ENCODE measurements at places on chromosomes 5 and 9.
A peak's percentile ranks its signal among the peaks of the same experiment; 100 is the strongest.

GRCh38 chr9:76655971-76656370, 108.3 kb upstream of the PCA3 start:
- no peak for DNase-seq

GRCh38 chr9:108049671-108050494, 560.3 kb upstream of the KLF4 start:
- DNase-seq: no peak

GRCh38 chr5:90696153-90696552, 137.6 kb downstream of the ADGRV1 start:
- no peak for DNase-seq

- DNase-seq: no peak
Observed at GRCh38 chr5:92795633-92796032, 785.4 kb downstream of the NR2F1-AS1 start.

DNA sequence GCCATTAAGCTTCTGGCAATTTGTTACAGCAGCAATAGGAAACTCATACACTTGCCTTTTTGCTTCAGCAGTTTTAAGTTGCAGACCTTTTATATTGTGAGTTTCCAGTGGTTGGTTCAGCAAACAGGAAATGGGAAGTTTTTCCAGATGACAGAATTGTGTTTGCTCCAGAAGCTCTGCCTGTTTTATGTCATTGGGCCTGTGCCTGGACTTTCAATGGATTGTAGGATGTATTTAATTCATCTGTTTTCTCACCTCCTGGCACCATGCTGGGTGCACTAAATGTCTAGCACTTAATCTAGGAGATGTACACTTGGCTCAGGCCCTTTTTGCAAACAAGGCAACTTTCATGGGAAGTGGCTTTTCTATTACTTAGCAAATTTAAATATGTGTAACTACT, 100.4 kb upstream of the CLINT1 start:
- DNase-seq: no peak

GRCh38 chr5:151775025-151775606, 3.4 kb downstream of the G3BP1 start:
- no peak for DNase-seq

DNA sequence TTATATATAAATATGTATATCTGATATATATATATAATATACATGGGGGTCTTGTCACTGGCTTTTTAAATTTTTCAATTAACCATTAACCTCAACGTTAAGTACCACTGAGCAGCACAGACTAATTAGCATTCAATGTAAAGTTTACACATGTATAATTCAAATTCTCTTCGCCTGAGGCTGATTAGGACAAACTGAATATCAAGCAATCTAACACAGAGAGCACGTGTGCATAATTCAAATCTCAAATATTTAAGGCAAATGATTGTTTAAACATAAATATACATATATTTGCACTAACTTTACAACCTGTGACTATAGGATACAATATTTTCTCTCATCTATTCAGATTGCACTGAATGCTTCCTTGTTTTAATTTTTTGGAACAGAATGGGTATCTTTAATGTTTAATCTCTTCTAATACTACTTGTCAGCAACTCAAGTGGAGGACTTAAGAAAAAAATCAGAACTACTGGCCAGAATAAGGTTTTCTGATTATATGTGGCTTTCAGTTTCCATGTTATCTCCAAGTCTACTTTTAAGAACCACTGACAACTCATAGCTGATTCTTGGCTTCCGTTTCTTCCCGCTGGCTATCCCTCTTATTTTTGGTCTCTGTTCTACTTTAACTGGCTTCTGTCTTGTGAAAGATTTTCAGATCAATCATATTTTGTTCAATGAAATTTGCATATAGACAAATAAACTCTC, 204.8 kb downstream of the MLLT3 start:
- DNase-seq: no peak

- no peak for DNase-seq
Observed at GRCh38 chr9:13078164-13078563, 201.3 kb downstream of the MPDZ start.

- no peak for DNase-seq
Observed at GRCh38 chr5:20034717-20035116, 46.7 kb upstream of the CDH18 start.

DNA sequence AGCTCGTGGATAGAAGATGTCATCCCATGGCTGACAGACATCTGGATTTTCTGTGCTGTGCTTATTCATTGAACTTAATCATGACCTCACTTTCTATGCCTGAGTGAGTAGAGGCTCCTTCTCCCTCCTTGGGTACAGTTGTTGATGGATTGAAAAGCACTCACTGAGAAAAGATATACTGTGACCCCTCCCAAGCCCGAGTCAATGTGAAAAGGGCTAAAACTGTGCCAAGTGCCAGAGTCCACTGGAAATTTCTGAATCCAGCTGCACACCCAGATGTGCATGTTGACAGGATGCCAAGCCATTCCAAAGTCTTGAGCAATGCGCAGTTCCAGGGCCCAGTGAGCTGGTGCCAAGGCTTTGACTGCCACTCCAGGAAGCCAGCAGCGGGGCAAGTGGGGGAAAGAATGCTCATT, 473.0 kb downstream of the NTRK2 start:
- DNase-seq: no peak

DNA sequence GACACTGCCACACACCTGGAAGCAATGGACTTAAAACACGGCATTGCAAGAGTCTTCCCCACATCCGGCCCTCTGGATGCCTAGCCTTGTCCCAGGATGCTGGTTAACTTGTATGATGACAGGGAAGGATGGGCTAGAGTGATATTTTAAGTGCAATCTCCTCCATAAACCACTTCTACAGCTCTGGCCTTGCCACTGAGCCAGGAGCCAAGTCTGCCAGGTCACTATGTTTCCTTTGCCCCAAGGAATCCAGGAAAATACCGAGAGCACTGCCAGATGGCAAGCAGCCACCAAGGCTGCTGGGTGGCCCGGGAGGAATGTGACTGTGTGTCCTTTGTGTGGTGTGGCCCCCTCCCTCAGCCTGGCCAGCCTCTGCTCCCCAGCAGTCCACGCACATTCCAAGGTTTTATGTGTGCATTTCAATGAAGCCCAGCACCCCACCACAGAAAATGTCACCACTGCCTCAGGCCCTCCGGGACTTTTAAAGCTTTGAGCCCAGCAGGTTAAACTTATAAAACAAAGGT, 106.0 kb downstream of the FRMD3 start:
- DNase-seq: peak; percentile 41

DNA sequence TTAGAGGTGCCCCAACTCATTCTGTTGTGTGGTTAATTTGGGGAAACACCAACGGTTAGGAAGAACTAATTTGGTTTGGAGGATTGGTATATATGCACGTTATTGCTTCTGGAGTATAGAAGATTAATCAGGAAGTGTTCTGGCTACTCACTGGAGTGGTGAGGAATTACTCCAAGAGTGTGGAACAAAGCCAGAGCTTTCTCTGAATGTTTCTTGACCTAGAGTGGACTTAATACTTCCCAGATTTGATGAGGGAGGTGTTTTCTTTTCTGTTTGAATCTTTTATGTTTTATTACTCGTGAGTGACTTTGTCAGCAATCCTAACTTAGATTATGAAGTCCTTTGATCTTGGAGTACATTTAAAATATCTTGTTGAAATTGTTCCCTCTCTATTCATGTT, 163.7 kb downstream of the MAN2A1 start:
- DNase-seq: no peak

- no peak for DNase-seq
Observed at GRCh38 chr5:139100825-139101224, 97.3 kb downstream of the SIL1 start.

DNA sequence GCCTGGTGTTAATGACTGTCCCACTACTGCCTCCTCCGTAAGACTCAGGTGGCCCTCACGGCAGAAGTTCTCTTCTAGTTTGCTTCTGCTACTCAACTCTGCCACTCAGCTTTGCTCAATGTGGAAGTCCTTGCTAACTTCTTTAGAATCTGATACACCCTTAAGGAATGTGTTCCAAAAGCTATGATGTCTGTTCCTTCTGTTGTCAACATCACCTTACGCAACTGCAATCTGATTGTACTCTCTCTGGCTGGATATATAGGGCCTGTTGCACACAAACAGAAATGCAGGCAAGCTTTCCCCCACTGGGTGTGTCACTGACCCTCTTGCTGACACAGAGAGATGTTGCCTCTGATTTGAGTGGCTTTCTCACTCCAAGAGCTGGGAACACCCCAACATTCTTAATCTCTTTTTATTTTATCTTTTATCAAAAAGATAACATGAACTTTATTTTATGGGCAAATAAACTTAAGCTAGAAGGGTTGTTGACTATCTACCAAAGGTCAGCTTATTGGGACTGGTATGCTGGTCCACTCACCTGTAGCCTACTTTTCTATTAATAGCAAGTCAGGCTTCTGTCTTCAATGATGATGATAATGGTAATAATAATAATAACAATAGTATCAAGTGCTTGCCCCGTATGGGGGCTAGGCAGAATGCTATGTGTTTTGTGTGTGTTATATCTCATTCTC, 25.2 kb downstream of the TMEM252 start:
- DNase-seq: no peak

- no peak for DNase-seq
Observed at GRCh38 chr9:129650680-129651235, 8.8 kb upstream of the ASB6 start.

- no peak for DNase-seq
Observed at GRCh38 chr9:87698069-87698809, 27.7 kb upstream of the CTSL start.

GRCh38 chr5:86878250-86878649, 260.5 kb downstream of the COX7C start:
- DNase-seq: no peak

- DNase-seq: no peak
Observed at GRCh38 chr9:136700959-136701667, 11.3 kb upstream of the DIPK1B start.

DNA sequence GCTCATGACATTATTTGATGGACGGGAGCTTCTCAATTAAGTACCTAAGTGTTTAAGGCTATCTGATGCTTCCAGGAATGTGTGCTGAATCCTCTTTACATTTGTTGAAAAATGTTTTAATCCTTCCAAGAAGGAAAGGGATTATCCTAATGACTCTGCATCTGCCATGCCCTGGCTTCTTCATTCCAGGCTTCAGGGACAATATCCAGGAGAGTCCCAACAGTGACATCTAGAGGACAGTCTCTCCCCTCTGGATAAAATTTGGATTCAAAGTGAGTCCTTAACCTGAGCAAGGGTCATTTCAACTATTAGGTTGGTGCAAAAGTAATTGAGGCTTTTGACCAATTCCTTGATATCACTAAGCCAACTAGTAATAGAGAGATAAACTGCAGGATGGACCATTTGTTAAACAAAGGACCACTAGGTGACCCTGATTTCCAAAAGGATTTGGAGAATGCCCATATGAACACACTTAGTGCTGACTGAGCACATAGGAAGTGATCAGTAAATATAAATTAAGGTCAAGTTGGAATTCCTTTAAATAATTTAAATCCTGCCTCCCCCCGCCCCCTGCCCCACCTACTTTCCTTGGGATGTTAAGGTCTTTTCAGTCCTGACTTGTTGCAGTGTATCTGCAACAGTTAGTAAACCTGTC, 19.1 kb downstream of the TNFSF8 start:
- no peak for DNase-seq

- no peak for DNase-seq
Observed at GRCh38 chr5:94470802-94471201, 147.6 kb downstream of the KIAA0825 start.

- no peak for DNase-seq
Observed at GRCh38 chr9:102456562-102456961, 538.6 kb upstream of the CYLC2 start.

DNA sequence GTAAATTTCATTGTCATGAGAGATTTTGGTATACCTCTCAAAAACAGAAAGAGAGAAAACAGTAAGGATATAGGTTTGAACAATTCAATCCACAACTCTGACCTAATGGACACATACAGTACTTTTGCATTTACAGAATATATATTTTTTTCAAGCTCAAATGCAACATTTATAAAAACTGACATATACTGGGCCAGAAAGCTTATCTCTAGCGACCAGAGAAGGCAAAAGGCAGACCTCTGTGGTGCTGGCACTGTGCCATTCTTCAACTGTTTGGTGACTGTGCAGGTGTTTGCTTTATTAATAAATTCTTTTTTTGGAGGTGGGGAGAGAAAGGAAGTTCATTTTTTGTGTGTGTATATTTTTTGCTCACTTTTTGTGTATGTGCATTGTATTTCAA, 6.0 kb upstream of the PLAC8L1 start:
- DNase-seq: no peak

DNA sequence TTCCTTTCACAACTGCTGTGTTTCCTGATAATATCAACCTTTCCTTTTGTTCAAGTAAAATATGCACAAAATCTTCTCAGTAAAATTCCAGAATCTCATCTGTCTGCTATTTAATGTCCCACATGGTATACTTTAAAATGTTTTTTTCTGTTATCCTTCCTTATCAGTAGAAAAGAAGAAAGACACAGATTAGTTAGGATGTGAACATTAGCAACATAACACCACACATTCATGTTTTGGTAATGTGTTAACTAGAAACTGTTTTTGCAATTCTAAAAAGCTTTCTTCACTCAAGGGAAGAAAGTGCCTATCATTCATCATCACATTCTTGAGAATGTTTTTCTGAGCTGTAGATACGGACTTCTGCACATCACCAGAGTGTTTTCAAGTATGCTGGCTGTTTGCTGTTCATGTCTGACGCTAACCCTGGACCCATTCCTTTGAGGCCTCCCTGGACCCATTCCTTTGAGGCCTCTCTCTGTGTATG, 10.5 kb upstream of the ARSB start:
- no peak for DNase-seq

DNA sequence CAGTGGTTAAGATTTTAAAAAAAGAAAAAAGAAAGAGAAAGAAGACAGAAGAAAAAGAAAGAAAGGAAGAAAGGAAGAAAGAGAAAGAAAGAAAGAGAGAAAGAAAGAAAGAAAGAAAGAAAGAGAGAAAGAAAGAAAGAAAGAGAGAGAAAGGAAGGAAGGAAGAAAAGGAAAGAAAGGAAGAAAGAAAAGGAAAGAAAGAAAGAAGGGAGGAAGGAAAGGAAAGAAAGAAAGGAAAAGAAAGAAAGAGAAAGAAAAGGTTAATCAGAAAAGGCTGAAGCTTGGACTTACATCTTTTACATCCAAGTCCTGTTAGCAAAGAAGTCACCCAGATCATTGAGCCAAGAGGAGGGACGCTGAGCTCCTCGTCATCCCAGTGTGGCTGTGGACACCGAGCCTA, 70.0 kb downstream of the IRX2 start:
- DNase-seq: no peak
